Stimulated activated CD8-positive, alpha-beta memory T cell treated with anti-CD3 and anti-CD28 coated beads, Interleukin-4, amount 100 ng/mL, for 4 hours (primary cell): ENCODE measurements at places on chromosomes 12 and 14.
A peak's percentile ranks its signal among the peaks of the same experiment; 100 is the strongest.

- no peak for DNase-seq
Measured at GRCh38 chr12:29818916-29819623, 35.3 kb upstream of the TMTC1 start.

DNA sequence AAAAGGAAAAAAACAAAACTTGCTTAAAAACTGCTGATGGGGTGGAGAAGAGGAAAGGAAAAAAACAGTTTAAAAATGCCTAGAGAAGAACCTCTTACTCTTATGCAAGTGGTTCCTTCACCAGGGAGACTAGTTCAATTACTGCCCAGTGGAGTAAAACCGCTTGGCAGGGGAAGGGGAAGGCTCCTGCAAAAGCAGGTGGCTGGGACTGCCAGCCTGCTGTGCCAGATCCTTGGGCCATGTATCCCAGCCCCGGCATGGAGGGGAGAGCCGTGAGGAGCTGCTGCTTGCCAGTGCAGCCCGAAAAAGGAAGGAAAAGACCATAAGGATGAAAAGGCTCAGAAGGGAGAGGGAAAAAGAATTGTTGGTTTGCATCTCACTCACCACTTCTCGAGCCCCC, 123.0 kb downstream of the FSCB start:
- DNase-seq = no peak

DNA sequence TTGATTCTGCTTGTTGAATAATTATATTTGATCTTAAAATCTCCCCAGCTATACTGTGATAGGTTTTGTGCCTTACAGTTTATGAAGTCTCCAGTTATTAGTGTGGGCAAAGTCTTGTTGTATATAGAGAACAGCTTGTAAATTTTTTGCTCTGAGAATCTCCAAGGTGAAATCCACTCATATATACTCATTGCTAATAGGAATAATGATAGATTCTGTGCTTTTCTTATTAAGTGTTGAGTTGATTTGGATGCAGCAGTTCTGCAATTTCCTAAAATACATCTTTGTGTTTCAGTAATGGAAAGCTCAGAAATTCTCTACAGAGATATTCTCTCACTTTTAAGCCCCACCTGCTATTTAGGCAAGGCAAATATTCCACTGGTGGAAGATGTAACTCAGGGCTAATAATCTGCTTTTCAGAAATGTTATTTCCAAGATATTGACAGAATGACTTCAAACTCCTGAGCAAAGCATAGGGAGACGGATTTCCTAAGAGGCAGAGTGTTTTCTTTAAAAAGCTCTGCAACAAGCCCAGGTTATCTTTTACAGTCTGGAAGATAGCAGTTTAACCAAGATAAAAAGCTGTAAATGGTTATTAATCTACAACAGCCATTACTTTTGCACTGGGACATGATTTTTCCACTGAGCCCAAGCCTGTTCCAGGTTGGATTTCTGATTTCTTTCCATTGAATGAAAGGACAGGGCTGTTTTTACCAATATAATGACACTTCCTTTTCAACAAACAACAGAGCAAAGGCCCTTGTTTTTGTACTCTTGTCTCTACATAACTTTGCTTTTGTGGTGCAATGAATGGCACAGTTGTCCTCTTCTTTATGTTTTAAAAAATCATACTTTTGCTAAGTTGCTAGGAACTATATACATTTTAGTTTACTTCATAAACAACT, 239.9 kb upstream of the ATP2B1 start:
- no peak for DNase-seq

GRCh38 chr14:102418853-102419240, 56.1 kb downstream of the TECPR2 start:
- no peak for DNase-seq

- no peak for DNase-seq
Measured at GRCh38 chr14:102219316-102219715, 79.6 kb downstream of the WDR20 start.

DNA sequence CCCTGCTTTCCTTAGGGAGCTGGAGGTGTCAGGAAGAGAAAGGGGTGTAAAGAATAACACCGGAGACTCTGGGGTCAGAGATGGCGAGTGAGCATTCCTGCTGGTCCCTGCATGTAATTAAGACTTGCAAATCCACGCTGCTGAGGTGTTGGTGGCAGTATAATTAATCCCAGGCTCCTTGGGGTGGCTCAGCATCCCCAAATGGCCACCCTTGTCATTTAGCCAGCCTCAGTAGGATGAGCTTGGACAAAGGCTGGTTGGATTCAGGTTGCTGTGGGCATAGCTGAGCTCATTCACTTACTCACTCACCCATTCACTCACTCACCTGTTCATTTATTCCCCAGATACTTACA, 174.4 kb upstream of the RPH3A start:
- no peak for DNase-seq

GRCh38 chr14:75328558-75329155, 50.0 kb downstream of the FOS start:
- DNase-seq = no peak

DNA sequence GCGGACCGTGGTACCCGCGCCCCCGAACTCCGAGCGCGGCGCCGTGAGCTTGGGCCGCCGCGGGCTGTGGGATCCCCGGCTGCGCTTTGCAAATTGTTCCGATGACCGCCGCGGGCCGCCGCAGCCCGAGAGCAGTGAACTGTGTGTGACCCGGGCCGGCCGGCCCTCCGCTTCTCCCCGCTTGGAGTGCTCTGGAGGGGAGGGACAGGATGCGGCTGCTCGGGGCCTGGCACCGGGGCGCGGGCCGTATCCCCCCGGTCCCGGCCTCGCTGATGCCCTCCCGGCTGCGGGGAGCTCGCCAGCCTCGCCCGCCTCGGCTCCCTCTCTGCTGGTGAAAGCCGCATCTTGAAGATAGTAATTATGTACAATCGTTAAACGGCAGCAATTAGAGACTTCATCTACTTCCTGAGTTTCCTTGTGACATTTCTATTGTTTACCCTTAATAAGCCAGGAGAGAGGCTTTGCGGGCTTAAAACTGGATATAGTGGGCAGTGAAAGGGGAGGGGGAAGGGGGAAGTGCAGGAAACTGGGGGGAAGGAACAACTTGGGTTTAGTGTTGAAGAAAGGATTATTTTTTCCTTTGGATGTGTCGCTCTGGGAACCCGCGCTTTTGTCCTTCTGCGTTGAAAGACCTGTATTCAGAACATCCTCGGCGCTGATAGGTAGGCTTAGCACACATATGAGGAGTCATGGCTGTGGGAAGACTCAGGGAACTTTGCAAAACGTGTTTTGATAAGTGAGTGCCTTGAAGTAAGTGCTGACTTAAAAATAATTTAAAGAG, 1.2 kb downstream of the PELI2 start:
- no peak for DNase-seq

- DNase-seq = no peak
Measured at GRCh38 chr14:45664668-45665356, 411.8 kb upstream of the MIS18BP1 start.

DNA sequence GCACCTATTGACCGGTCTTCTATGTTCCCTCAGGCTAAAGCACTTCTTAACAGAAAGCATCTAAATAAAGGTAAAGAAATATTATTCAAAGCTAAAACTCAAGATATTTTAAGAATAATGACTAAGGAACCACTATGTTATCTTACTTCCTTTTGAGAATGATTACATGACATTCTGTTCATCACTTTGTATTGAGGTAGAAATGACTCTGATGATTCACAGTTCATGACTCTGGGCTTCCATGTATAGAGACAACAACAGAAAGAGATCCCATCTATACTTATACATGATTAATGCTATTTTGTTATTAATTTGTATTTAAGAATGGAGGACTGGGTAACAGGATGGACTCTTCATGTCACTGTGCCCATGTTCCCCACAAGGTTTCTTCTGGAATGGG, 218.3 kb upstream of the OR4E1 start:
- DNase-seq = no peak

- no peak for DNase-seq
Measured at GRCh38 chr12:131366261-131366871, 344.5 kb upstream of the SFSWAP start.

- no peak for DNase-seq
Measured at GRCh38 chr12:25584596-25584995, 31.5 kb upstream of the LMNTD1 start.

DNA sequence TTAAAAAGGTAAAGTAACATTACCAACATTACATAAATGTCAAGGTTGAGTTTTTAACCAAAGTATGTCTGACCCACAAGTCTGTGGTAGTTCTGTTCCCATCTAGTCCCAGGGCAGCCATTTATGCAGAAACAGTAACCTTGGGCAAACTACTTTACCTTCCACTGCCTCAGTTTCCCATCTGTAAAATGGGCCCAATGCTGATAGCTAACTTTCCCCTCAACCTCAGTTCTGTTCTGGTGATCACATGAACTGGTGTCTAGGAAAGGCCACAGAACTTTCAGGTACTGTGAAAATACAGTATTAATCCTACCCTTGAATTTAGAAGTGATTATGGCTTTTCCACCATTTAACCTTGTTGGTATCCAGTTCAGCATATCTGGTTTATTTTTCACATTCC, 113.6 kb downstream of the ZFP36L1 start:
- DNase-seq = no peak

- no peak for DNase-seq
Measured at GRCh38 chr12:3071107-3071506, 6.1 kb upstream of the TSPAN9 start.

GRCh38 chr14:101547961-101548669, 13.2 kb upstream of the DIO3 start:
- no peak for DNase-seq

DNA sequence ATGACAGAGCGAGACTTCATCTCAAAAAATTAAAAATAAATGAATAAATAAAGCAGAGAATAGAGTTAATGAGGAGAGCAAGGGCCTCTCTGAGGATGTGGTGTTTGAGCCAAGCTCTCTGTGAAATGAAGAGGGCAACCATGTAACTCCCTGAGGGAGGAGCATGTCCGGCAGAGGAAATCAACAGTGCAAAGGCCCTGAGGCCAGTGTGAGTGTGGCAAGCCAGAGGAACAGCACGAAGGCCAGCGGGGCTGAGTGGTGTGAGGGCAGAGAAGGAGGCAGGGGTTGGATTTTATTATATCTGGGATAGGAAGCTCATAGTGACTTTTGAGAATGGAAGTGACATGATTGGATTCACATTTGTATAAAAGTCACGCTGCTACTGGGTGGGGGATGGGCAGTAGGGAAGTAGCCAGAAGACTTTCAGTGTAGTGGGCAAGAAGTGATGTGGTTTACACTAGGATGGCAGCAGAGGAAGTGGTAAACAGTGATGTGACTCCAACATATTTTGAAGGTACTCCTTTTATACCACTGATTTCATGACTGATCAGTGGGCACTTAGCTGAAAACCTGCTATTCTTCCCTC, 10.3 kb upstream of the LRP1-AS start:
- no peak for DNase-seq

DNA sequence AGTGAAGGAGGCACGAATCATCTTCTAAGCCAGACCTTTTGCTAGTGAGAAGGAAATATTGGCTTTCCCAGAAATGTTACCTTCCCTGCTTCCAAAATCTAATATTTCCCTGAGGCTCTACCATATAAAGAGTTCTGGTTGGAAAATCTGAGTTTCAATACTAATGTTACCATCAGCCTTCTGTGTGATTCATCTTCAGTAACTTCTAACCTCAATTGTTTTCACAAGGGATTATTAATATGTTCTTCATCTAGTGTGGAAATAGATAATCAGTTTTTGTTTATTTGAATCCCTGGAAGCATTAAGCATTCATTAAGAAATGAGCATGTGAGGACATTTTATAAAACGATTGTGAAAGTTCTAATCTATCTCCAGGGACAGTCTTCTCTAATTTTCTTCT, 720.9 kb downstream of the AACS start:
- no peak for DNase-seq

GRCh38 chr14:70558356-70558755, 23.6 kb upstream of the ADAM20 start:
- DNase-seq = no peak

- DNase-seq = no peak
Measured at GRCh38 chr14:56378475-56378877, 201.1 kb upstream of the TMEM260 start.

- no peak for DNase-seq
Measured at GRCh38 chr12:91127751-91128150, 16.5 kb upstream of the LUM start.

GRCh38 chr14:60862283-60862682, 118.6 kb downstream of the TRMT5 start:
- DNase-seq = no peak

- no peak for DNase-seq
Measured at GRCh38 chr12:52209321-52209720, 17.5 kb upstream of the KRT80 start.

DNA sequence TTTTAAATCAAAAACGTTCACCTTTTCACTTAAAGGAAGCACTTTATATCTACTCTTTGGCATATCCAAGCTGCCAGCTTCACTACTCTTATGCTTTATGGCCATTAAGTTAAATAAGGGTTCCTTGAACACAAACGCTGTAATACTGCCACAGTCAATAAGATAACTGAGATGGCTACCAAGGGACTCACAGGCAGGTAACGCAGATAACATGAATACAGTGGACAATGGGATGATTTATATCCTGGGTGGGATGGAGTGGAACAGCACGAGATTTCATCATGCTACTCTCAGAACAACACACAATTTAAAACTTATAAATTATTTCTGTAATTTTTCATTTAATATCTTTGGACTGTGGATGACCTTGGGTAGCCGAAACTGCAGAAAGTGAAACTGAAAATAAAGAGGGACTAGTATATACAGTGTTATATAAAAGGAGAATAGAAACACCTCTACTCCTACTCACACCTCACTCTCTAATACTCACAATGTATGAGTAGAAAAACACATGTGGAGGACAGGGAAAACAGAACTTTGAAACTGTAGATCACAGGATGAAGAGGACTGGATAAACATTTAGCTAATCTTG, 367.3 kb downstream of the C12orf50 start:
- no peak for DNase-seq

- DNase-seq = peak; percentile 20
Measured at GRCh38 chr14:67532998-67533753, at the start of gene PLEKHH1. Gene PLEKHH1 (plus strand): TSS chr14:67533290. CDS start chr14:67541868, 8,578 bp downstream.

GRCh38 chr14:102819176-102819628, 42.0 kb downstream of the TRAF3 start:
- peak; percentile 23 for DNase-seq

GRCh38 chr12:62252576-62252975, 7.6 kb upstream of the USP15 start:
- DNase-seq = no peak

- peak; percentile 96 for DNase-seq
Measured at GRCh38 chr12:47705566-47706425, at the start of gene RPAP3. Gene RPAP3 (minus strand): TSS chr12:47706030. CDS start chr12:47702840, 3,190 bp downstream.

DNA sequence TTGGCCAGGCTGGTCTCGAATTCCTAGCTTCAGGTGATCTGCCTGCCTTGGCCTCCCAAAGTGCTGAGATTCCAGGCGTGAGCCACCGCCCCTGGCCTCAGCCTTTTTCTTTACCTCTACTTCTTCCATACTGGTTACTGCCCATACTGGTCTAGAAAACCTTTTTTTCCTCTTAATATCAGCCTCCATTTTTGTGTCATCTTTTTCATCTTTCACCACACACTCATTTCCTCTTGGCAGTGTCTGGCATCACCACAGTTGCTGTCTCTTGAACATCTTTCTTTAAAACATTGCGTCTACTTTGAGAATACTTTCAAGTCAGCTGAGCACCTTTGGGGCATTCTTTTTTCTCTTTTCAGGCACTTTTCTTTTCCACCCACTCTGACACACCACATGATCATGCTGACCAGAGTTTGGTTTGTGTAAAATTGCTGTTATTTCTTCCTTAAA, 32.7 kb downstream of the DDX47 start:
- no peak for DNase-seq

GRCh38 chr14:24734917-24735500, 101.0 kb upstream of the GZMB start:
- no peak for DNase-seq
